Stimulated activated CD8-positive, alpha-beta memory T cell treated with anti-CD3 and anti-CD28 coated beads, Interleukin-2, amount 100 ng/mL, for 48 hours (primary cell): ENCODE measurements at places on chromosomes 2 and 18.

GRCh38 chr18:7532942-7533341 lies 34.2 kb upstream of the PTPRM start:
- no peak for DNase-seq

- no peak for DNase-seq
Observed at GRCh38 chr18:57088883-57089282, 58.0 kb upstream of the BOD1L2 start.

- no peak for DNase-seq
Observed at GRCh38 chr2:109014476-109014875, 25.5 kb upstream of the EDAR start.

- DNase-seq: no peak
Observed at GRCh38 chr2:45354776-45355175, 256.3 kb downstream of the SRBD1 start.

DNA sequence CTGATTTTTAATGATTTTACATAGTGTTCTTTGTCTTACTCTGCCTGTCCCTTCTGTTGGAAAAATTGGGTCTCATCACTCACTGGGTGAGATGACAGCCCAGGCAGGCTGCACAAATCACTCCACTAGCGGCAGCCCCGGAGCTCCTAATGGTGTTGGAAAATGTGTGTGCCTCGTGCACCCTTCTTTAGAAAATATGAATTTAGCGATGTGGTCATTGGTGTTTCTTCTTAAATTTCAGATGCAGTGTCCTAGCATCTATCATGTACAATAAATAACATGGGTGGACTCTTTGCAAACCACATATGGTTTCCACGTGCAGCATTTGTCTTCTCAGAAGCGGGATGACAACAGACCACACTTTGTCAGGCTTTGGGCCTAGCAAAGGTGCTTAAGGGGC lies 194.2 kb downstream of the ACKR3 start:
- DNase-seq: no peak

- DNase-seq: no peak
Observed at GRCh38 chr2:200624658-200625057, 38.8 kb downstream of the AOX1 start.

DNA sequence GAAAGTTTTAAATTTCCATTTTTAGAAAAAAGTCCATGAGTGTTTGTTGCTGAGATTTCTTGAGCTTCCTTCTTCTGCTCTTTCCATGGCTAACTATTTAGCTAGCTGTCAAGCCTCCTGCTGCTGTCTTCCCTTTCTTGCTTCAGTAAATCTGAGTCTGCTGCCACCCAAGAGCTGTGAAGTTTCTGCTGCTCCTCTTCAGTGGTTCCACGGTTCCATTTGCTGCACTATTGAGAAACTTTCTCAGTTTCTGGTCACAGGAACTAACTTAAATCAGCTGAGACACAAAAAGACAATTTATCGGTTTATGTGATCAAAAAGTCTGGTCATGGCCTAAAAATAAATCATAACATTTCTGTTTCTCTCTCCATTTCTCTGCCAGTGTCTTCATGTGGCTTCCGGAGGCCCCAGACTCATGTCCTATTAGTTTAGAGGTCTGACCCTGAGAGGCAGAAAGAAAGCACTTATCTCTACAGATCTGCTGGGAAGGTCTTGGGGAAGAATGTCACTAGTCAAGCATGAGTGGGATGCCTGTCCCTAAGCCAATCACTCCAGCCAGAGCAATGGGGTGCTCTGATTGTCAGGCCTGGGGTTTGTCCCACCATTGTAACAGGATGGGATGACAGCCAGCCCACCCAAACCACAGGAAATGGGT lies 73.0 kb upstream of the ARL4C start:
- no peak for DNase-seq

- DNase-seq: no peak
Observed at GRCh38 chr2:189581354-189582139, 961 bp upstream of the SLC40A1 start.

DNA sequence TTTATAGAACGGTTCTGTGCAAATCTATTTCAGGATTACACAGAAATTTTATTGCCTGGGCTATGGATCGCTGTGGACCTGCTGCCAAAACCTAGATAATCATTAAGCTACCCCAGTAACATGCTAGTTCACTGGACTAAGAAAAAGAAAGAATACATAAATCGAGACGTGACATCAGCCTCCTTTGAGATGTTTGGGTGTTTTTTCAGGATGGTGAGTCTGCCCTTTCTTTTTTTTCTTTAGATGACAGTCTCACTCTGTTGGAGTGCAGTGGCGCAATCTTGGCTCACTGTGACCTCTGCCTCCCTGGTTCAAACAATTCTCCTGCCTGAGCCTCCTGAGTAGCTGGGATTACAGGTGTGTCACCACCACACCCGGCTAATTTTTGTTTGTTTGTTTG lies 52.0 kb downstream of the FHOD3 start:
- no peak for DNase-seq

GRCh38 chr2:174997110-174997509 lies 8.1 kb downstream of the CHN1 start:
- no peak for DNase-seq

- no peak for DNase-seq
Observed at GRCh38 chr2:29072971-29073725, 1.2 kb downstream of the PCARE start.

- no peak for DNase-seq
Observed at GRCh38 chr2:85395912-85396475, 14.2 kb downstream of the CAPG start.

DNA sequence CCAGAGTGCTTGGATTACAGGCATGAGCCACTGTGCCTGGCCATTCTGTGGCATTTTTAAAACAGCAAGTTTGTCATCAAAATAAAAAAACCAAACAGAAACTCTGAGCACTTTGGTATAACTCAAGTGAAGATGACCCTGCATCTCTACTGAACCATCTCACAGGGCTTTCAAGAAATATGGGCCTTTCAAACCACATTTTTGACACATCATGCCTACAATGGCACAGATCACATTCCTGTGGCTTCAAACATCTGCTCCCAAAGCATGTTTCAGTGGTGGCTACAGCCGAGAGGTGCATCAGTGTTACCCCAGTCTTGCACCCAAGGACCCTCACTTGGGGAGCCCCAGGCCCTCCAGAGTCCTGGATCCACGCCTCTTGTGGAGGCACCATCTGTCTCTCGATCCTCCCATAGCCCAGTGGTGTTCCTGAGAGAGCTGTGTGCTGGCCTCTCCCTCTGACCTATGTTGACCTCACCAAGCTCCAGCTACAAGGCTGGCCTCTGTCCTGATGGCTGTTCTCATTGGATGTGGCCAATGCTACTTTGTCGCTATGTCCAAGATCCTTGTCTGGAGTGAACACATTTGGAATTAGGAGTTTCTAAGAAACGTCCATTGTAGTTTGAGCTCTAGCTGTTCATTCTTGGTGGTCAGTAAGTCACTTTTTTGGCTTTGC lies 55.2 kb upstream of the RALBP1 start:
- DNase-seq: no peak

- DNase-seq: no peak
Observed at GRCh38 chr2:126663184-126663963, 7.4 kb downstream of the GYPC start.

- DNase-seq: no peak
Observed at GRCh38 chr2:80153151-80153550, 151.4 kb downstream of the LRRTM1 start.
